ENCODE measurements at places on chromosomes 13 and 19. TPM values are rescaled to one million over a fixed set of nuclear protein-coding genes. Genes with fewer than 3 reads are reported as not detected.

GRCh38 chr19:2280633-2281264, 1.2 kb downstream of the PEAK3 start:
- DNase-seq: no peak

The MUC16 gene
- not detected for total RNA-seq

DNA sequence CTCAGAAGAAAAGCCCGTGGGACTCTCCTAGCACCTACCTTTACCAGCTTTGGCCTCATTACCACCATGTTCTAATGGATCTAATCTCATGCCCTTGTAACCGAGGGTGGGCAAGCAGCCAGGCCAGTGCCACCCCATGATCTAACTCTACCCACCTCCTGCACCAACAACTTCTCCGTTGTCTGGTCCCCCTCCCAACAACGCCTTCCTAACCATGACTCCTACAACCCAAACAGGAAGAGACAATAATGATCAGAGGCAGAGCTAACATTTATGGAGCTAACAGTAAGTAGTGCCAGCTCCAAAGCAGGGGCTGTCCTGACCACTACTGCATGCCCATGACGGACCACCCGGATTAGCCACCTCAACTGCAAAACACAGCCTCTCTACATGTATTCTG, 3.5 kb downstream of the USP12 start:
- DNase-seq: no peak

- no peak for DNase-seq
Observed at GRCh38 chr13:32031025-32031814, at the start of gene FRY. TSS of gene FRY (plus strand) at chr13:32031774. CDS start at chr13:32031796, 22 bp downstream.

DNA sequence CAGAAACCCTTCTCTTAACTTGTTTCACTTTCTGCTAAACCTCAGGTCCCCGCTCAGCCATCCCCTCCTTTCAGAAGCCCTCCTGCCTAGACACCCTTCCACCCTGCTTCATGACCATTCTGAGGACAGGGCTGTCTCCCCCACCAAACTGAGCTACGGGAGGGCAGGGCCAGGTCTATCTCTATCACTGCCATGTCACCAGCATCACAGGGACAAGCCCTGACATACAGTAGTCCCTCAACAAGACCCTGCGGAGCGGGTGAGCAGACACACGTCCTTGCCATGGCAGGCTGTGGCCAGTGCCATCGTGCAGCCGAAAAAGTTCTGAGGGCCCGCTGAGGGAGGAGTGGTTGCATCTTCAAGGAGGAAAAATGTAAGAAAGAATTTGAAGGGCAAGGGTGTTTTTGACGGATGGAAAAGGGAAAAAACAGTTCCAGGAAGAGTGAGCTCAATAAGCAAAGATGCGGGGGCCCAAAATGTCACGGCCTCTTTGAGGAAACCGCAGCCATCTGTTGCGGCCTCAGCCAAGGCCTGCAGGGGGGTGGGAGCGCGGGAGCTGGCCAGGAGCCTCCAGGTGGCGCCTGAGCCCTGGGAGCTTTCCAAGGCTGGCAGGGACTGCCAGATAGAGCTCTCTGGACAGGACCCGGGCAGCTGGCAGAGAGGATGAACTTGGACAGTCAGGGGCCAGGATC, 8.1 kb downstream of the PTGIR start:
- DNase-seq: no peak

DNA sequence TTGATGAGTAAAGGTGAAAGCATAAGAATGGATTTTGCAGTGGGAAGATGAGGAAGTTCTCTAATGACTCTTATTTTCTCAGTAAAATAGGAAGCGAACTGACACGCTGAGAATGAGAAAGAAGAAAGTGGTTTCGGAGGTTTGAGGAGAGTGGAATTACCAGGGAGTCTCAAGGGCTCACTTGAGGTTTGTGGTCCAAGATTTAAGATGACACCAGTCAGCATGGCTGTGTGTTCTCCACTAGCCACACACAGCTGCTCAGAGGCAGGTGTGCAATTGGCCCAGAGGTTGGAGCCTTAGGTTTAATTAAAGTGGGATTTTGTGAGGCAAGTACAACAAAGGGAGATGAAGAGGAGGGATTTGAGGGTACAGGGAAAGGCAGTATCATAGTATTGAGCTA, 99.6 kb upstream of the NBEA start:
- DNase-seq: no peak

DNA sequence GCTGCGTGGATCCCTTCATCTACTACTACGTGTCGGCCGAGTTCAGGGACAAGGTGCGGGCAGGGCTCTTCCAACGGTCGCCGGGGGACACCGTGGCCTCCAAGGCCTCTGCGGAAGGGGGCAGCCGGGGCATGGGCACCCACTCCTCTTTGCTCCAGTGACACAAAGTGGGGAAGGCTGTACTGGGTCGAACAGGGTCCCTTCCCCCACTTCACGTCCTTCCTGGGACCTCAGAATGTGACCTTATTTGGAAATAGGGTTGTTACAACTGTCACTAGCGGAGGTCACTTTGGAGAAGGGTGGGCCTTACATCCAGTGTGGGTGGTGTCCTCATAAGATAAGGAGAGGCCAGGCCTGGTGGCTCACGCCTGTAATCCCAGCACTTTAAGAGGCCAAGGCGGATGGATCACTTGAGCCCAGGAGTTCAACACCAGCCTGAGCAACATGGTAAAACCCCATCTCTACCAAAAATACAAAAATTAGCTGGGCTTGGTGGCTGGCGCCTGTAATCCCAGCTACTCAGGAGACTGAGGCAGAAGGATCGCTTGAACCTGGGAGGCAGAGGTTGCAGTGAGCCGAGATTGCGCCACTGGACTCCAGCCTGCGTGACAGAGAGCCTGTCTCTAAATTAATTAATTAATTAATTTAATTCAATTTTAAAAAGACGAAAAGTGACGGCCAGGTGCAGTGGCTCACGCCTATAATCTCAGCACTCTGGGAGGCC, 1.8 kb downstream of the F2RL3 start:
- no peak for DNase-seq

DNA sequence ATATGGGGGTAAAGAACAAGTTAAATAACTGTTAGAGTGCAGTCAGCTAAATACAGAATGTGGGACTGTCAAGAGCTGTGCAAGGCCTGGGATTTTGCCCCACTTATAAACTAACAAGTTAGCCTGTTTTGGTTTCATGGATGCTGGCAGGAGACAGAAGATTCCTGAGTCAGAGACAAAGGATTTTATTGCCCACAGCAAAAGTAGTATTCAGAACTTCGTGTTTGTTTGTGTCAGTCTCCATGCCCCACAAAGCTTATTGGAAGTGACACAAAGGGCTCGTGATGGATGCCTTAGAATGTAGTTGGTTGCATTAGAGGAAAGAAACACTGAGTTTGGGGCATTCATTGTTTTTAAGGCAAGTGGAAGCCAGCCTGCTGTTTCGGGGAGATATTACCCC, 22.2 kb upstream of the SPRYD7 start:
- DNase-seq: no peak

DNA sequence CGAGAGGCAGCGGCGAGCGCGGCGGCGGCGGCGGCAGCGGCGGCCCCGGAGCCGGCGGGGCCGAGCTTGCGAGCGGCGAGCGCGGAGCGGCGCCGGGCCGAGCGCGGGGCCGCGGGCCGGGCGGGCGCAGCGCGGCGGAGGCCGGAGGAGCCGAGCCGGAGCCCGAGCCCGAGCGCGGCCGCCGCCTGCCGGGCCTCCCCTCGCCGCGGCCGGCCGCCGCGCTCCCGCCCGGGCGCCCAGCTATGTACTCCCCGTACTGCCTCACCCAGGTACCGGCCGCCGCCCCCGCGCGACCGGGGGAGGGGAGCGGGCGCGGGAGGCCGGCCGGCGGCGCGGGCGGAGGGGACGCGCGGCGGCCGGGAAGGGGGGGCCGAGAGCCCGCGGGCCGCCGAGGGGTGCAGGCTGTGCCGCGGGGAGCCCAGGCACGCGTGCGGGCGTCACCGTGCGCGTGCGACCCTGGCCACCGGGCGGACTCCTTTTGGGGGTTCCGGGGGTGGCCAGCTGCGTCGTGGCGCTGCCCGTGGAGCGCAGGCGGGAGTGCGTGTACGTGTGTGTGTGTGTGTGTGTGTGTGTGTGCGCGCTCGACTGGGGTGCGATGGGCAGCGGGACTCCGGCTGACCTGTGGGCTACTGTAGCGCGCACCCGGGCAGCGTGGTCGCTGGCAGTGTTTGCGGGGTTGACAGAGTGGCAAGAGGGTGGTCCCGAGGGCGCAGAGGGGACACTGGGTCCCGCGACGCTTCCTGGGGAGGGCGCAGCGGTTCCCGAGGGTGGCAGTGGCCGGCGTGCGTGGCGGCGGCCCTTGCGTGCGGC, 526 bp downstream of the NFIX start:
- DNase-seq: no peak

- no peak for DNase-seq
Observed at GRCh38 chr19:56105090-56105701, 15.9 kb downstream of the ZNF787 start.

- DNase-seq: no peak
Observed at GRCh38 chr19:531753-532560, at the start of gene CDC34. TSS of gene CDC34 (plus strand) at chr19:531760. CDS start at chr19:531932, 172 bp downstream.

The IZUMO2 gene
- total RNA-seq: not detected

DNA sequence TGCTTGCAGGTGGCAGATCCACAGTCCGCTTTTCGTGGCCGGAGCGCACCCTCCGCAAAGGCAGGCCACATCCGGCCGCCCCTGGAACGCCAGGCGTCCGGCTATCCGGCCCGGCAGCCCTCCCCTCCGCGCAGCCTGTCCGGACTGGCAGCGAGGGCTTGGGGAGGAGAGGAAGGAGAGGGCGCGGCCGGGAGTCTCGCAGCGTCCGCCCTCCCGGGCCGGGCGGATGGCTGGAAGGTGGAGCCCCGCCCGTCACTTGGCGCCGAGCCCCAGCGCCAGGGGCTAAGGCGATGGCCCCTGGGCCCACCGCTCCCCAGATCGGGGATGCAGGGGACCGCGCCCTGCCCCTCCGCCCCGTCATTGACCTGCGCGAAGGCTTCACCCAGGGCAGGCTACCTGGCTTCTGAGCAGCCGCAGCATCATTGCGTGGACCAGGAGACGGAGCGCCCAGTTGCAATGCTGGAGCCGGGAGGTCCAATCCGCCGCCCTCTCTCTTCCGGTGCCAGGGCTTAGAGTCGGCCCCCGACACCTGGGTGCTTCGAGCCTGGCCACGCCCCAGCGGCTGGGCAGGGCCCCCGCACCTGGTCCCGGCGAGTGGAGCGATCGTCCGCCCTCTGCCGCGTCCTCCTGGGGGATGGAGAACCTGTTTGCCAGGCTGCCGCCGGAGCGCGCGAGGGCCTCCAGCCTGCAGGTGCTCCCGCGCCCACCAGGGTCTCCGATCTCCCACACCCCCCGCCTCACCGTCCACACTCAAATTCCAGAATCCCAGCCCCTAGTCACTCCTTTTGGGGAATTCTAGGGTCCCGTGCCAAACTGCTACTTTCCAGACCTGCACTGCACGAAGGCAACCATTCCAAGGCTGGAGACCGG, at the start of gene FUT1:
Gene FUT1 (minus strand): TSS at position 146 of the 870 bp plus-strand sequence. CDS start 1,360 bp downstream, outside the sequence.
- DNase-seq: no peak
